ENCODE measurements at places on chromosomes 1 and 21. TPM values are rescaled to one million over a fixed set of nuclear protein-coding genes. Genes with fewer than 3 reads are reported as not detected.

The CAPN8 gene
- polyA plus RNA-seq, result 0.57 TPM

DNA sequence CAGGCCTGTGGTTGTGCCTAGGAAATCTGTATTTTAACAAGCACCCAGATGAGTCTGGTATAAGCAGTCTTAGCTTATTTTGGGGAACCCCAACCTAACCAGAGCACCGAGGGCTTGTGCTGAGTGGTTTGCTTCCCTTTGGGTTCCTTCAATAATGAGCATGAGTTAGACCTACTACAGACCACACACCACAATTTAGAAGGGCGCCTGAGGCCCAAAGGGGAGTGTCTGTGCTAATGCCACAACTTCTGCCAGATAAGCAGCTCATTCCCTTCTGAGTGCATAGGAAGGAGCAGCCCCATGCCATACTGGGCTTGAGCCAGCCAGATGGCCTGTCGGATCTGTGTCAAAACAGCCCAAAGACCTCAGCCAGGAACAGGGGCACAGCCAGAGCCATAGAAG is 15.4 kb upstream of the LSS start:
- DNase-seq, result no peak

DNA sequence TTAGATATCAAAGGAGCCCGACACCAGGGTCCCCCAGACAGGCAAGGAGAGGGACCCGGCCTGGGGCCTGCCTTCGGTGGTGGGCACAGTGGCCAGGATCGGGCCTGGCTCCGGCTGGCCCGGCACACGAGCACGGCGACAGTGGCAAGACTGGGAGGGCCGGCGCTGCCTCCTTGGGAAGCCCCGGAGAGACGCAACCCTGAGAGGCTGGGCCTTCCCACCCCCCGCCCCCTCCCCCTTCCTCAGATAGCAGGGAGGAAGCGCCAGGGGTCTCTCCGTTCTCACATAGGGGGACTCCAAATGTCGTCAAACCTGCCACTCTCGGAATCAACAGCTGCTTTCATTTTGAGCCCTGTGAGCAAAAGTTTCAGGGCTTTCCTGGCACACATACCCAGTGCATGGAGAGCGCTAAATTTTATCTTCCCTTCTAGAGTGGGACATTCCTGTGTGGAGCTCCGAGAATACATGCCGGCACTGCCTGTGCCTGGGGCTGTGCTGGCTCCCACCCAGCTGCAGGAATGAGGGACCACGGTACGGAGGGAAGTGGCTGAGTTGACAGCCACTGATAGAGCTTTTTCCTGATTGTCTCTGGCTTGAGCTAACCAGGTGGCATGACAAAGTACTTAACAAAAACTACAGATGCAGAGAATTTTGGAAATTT is 62.4 kb downstream of the CD247 start:
- peak; percentile 84 for DNase-seq

- DNase-seq, result peak; percentile 48
Measured at GRCh38 chr1:2255420-2256369, 27.6 kb downstream of the SKI start.

DNA sequence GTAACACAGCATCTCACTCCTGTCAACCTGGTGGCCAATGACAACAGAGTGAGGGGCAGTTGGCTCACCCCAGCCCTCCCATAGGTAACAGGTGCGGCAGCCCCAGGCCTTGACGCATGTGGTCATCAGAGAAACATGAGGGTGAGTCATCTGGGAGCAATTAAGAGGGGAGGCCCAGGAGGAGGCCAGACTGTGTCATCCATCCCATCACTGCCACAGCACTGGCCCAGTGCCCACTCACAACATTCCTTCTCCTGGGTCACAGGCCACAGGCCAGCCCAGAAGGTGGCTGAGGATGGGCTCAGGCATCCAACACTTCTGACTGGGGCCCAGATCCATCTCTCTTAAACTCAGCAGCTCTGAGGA is 17.1 kb downstream of the TEX35 start:
- DNase-seq, result no peak

DNA sequence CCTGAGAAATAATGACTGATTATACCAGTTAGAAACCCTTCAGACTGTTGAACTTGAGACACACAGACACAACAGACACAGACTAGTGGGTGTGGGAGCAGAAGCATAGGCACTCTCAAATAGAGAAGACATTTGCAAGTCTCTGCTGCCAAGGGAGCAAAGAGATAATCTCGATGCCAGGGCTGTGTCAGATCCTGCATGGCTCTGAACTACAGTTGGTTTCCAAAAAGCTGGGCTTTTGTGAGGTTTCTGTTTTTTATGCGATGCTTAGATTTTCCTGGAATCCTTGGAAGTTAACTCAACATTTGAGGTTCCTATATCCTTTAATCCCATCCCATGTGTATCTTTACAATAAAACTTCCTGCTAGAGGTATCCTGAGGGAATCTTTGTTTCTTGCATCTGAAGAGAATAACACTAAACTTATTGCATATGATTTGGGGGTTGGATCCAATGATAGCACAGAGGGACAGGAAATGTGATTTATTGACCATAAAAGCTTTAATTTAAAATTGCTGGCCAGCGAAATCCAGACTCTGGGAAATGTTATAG is 236.4 kb downstream of the SPATA17 start:
- no peak for DNase-seq

- DNase-seq, result no peak
Measured at GRCh38 chr21:38490411-38491020, 7.8 kb downstream of the ERG start.

GRCh38 chr21:15252431-15252830 is 187.6 kb upstream of the NRIP1 start:
- DNase-seq, result no peak

The IL23R gene
- polyA plus RNA-seq, result 0.18 TPM

The ILDR2 gene
- polyA plus RNA-seq, result 0.58 TPM

- no peak for DNase-seq
Measured at GRCh38 chr1:151135433-151136385, 10.7 kb downstream of the SEMA6C start.

GRCh38 chr1:66405061-66405460 is 128.9 kb upstream of the SGIP1 start:
- DNase-seq, result no peak
